ENCODE measurements at places on chromosomes 4 and X.

DNA sequence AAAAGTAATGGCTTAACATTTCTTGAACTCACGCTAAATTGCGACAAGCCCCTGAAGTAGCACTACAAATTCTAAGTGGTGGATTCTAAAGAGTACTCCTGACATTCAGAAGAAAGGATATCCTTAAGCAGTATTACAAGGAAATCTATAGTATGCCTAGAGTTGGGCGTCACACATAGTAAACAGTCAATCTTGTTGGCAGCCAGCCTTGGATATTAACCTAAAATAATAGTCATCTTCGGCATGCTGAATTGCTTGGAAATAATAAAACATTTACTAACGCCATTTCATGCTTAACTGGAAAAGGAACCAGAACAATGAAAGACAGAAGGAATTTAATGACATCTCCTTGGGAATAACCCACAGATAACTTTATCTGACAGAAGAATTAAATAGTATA lies 18.6 kb downstream of the ATP8A1 start:
- no peak for DNase-seq

GRCh38 chr4:1019729-1020470 lies 8.5 kb downstream of the FGFRL1 start:
- DNase-seq, result no peak

DNA sequence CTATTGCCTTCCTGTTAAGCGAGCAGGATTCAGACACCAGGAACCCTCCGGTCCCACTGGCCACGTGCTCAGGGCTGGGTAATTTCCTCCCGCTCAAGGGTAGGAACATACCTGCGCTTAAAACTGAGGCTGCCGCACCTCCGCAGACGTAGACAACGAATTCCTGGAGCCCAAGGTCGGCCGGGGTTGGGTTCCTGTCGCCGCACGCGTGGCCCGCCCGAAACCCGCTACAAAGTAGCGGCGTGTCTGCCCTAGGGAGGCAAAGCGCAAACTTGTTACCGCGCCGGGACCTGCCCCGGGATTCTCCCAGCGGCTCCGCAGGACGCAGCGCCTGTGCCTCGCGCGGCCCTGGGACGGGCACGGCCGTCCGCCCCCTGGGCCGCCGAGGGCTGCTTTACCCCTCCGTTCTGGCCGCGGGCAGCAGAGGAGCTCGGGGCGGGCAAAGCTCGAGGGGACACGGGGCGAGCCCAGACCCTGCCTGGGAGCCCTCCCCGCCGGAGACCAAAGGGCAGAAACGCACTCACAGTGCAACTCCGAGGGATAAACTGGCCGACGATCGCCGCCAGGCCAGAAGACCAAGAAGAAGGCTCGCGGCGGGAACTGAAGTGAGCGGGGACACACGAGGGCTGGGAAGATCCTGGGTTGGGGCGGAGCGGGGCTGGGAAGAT lies at the start of gene ERVMER34-1:
Gene ERVMER34-1, minus strand, starts transcription at position 607 of the 668 bp plus-strand sequence. CDS start 5,905 bp downstream, outside the sequence.
- no peak for DNase-seq

- no peak for DNase-seq
Observed at GRCh38 chr4:165606465-165607205, 227.8 kb downstream of the CPE start.

DNA sequence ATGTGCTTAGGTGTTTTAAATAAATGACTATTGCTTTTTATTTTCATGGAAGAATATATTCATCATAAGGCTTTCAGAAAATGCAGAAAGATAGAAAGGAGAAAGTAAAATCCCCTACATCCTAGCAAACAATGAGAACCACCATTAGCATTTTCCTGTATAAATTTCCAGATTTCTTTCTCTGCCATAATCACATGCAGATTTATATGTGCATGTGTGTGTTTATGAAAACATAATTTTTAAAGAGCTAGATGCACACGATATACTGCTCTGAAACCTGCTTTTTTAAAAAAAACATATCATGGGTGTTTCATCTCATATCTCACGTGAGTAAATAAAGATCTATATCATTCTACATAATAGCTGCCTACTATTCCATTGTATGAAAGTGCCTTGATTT lies 26.4 kb upstream of the PPARGC1A start:
- DNase-seq, result no peak

- no peak for DNase-seq
Observed at GRCh38 chr4:88706574-88706973, 8.9 kb upstream of the NAP1L5 start.

DNA sequence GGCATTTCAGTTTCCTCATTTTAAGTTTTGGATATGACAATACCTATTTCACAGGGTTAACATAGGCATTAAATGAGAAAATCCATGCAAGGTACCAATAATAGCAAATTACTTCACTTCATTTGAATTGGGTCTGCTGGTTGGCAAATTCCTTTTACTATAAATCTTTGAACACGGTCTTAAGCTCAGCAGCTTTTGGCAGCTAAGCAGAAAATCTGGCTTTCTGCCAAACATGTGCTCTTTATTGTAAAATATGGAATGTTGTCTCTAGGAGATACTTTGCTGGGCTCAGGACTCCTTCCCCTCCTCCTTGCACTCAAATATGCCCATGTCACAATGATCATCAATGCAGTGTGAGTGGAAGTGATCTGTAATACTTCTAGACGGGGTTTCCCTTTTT lies 16.8 kb upstream of the DMP1 start:
- no peak for DNase-seq

DNA sequence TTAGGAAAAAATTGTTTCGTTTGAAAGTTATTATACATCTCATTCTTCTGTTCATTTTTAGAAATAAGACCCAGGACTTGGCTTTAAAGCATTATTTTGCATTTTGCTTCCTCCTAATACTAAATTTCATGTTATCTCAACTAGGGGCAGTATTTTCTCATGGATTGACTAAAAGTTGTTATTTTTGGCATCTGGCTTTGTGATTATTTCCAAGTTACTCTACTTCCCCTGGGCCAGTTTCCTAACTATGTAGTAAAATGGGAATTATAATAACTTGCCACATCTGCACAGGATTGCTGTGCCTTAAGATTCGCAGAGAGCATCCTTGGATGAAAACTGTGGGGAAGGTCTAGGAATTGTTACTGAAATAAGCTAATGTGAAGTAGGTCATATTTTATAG lies 3.0 kb downstream of the RBPJ start:
- no peak for DNase-seq

- no peak for DNase-seq
Observed at GRCh38 chr4:26474551-26474950, 15.7 kb downstream of the CCKAR start.

GRCh38 chr4:113979148-113979904 lies at the start of gene ARSJ:
ARSJ (minus strand) TSS chr4:113979647; CDS start chr4:113978834, 813 bp downstream.
- no peak for DNase-seq

DNA sequence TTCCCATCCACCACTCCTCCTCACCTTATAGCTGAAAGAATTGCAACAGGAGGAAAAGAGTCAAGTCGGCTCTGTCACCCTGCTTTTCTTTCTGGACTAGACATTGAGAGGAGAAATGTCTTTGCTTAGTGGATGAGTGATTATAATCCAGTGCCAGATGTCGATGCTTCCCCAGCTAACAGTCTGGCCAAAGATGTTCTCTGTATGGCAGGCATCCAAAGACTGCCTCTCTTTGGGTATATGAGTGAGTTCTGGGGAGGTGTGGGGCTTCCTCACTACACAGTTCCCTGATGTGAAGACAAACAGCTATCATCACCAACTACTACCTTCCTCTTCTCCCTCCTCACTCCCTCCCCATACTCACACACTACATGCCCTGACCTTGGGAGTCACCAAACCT lies 90.9 kb downstream of the COMMD8 start:
- DNase-seq, result no peak

GRCh38 chrX:149569770-149570169 lies 17.5 kb downstream of the MAGEA9B start:
- no peak for DNase-seq

DNA sequence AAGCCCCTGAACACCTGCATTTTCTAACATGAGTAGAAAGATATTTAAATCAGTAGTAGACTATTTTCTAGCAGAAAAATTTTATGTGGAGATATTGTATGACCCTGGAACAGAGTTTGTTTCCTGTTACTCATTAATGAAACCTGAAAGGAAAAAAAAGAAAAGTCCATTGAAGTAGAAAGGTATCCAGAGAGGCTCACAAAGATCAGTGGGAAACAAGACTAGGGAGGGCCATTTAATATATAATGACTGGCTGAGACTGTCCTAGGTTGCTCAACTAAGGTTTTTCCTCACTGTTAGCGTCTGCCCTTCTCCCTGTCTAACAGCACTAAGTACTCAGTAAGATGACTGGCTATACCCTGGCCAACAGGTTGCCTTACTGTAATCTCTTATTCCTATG lies 788.6 kb downstream of the GLUD2 start:
- no peak for DNase-seq

GRCh38 chr4:104395168-104395614 lies 99.5 kb downstream of the CXXC4 start:
- DNase-seq, result no peak

GRCh38 chr4:61246034-61246433 lies 45.9 kb downstream of the ADGRL3 start:
- DNase-seq, result no peak

- DNase-seq, result no peak
Observed at GRCh38 chrX:39736216-39737211, 361.2 kb downstream of the BCOR start.

DNA sequence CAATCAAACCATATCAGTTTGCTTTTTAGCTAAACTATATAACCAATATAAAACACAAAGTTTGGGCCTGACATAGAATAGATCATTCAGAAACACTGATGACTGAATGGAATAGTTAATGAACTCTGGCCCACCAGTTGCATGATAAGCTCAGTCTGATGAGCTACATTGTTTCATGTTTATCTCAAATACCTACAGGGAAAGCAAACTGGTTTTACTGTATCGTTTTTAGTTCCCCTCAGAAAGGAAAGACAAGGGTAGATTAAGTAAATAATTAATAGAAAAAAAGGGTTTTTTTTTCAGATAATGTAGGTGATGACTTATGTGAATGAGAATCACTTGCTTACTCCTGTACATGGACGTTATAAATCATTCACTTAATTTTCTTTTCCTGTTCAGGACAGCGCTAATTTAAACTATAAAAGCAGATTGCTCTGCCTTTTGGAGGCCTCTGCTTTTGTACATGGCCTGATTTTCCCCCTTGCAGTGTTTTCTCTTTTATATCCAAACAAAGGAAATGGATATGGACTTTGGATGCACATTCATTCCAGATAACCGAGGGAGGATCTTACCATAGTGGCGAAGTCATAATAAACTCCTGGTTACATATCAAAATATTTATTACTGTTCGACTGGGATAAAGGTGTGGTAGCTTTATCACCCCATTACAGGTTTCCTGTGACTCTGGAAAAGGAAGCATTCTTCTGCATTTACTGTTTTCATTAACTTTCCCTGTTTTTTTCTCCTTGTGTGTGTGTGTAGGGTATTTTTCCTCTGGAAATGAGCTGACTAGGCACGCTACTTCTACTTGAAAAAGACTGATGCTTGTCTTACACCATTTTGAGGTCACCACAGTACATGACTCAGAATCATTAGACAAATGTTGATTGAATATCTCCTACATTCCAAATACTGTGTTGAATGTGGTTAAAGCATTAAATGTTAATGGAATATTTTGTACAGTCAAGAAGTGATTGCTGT lies 373.1 kb upstream of the HS3ST1 start:
- DNase-seq, result no peak

- no peak for DNase-seq
Observed at GRCh38 chr4:2301806-2302205, 39.9 kb upstream of the MXD4 start.

GRCh38 chr4:143207555-143207954 lies 22.8 kb downstream of the USP38 start:
- DNase-seq, result no peak

- no peak for DNase-seq
Observed at GRCh38 chr4:153269218-153269990, 65.2 kb downstream of the TRIM2 start.

GRCh38 chrX:32397562-32398216 lies 813.7 kb downstream of the DMD start:
- no peak for DNase-seq

- DNase-seq, result no peak
Observed at GRCh38 chrX:151793886-151794285, 59.3 kb downstream of the CNGA2 start.

- DNase-seq, result no peak
Observed at GRCh38 chr4:85805891-85806290, 330.9 kb downstream of the ARHGAP24 start.

GRCh38 chr4:149716728-149717127 lies 98.9 kb downstream of the IQCM start:
- DNase-seq, result no peak

DNA sequence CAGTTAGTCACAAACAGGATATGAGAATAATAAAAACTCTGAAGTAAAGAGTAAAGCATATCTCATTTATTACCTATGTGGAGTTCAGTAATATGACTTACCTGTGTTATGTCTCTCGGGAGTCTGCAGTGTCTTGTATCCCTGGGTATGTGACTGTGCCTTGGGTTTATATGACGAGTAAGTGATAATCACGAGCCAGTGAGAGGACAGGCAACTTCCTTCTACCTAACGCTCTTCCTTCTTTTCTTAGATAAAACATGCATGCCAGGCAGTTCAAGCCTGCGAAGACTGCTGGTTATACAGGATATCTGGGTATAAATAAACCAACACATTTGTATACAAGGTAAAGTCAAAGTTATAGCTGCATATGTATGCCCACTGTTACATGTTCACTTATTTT lies at the start of gene HPGDS:
Gene HPGDS, minus strand, starts transcription at position 143 of the 400 bp plus-strand sequence. CDS start 8,207 bp downstream, outside the sequence.
- no peak for DNase-seq

DNA sequence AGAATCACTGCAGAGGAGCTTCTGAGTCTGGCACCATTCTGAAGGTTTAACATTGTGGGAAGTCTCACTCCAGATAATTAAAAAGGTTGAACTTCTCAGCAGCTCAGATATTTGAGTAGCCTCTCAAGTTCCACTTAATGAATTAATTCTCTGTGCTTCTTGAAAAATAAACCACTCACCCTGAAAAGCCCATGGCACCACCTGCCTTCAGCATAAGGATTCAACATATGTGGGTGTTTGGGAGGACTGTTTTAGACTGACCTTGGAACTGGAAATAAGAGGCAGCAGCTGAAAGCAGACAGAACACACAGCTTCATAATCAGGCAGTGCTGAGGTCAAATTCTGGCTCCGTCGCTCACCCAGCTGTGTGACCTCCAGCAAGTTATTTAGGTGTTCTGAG lies 100.6 kb downstream of the KCNIP4 start:
- no peak for DNase-seq

Measured in stimulated activated CD8-positive, alpha-beta memory T cell treated with anti-CD3 and anti-CD28 coated beads, Interleukin-7, amount 100 ng/mL, for 4 hours (primary cell).